ENCODE measurements at places on chromosomes 5 and 9.

DNA sequence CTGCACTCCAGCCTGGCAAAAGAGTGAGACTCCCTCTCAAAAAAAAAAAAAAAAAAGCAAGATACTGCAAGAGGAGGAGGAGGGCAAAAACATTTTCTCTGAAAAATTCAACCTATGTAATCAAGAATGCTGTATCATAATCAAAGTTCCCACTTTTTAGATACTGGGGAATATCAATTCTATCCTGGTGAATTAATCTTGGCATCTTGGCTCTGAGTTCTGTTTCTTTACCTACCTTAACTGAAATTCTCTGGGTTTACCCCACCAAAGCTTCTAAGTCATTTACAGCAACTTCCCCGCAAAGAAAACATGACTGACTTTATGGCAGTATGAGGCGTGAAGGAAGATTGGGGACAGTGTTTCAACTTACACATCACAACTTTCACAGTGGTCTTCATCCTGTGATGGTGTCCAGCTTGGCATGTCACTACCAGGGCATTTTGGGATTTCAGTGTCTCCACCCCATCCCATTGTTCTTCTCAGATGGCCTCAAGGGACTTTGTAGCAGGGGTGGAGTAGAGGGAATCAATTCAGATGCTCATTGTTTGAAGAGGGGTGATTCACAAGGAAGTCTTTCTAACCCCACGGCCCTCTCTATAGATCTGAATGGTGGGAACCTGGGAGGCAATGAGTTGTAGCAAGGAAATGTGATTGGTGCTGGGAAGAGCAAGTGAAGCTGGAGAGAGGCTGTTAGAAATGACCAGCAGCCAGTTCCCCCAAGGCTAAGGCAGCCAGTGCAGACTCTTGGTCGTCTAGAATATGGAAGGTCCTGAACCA lies 130.5 kb downstream of the SCAMP1 start:
- no peak for DNase-seq

DNA sequence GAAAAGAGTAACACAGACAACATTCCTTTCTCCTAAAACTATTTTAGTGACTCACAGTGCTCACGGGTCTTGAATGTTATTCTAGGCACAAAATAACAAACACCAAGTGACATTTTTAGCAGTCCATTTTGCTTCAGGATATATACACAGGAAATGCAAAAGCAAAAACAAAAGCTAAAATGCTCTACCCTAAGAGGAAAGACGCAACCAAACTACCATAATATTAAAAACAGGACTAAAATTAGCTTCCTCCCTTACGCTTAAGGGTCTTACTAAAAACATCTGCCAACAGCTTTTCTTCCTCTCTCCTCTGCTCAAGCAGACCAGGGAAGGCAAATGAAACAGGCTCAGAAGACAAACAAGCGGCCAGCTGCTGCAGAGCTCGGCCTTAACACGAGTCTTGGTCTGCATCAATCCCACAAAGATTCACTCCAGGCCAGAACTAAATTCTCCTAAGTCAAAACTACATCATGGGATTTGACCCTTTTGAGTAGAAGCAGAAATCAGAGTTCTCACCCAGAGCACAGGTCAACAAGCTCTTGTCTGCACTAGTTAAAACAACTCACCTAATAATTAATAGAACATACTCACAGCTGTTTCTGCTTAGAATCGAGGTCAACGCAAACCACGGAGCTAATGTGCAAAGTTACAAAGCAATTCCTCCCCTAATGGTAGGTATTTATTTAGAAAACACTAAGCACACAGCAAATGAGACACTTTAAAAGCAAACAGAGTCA lies 62.3 kb downstream of the RAPGEF1 start:
- no peak for DNase-seq

GRCh38 chr9:114725930-114726329 lies 43.9 kb upstream of the TEX48 start:
- no peak for DNase-seq

- DNase-seq, result no peak
These were observed 671.3 kb upstream of the KLF4 start for GRCh38 chr9:108160706-108161355.

DNA sequence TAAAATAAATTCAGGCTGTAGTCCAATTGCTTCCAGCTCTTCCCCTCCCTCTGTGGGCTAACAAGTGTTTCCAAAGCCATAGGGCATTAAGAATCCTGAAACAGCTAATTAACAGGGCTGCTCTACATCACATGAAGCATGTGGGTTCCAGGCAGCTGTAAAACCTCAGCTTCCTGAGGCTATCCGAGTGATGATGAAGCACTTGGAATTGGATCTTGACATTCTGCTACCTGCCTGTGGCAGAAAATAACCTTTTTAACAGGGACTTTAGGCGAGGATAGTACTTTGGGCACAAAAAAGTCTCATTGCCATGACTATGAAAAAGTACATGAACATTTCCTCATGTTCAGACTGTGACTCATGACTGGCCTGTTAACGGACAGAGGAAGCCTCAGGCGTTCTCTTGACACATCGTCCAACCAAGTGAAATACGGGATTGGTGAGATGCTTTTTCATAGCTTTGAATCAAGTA lies 107.2 kb downstream of the PDE4D start:
- no peak for DNase-seq

DNA sequence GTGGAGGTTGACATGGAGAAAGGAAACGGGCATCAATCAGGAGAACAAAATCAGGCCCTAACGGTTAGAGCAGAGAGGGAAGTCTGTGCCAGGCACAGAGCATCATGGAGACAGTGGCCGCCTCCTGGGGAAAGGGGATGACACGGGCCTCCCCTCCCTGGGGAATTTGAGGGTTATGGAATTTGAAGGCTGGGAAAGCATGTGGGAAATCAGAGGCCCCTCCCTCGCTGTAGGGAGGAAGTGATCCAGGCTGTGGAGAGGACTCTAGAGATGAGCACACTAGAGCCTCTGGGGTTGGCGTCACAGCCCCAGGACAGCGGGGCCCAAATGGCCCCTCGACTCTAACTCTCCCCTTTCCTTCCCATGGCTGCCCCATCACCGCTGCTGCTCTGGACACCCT lies 36.7 kb downstream of the PROP1 start:
- no peak for DNase-seq

DNA sequence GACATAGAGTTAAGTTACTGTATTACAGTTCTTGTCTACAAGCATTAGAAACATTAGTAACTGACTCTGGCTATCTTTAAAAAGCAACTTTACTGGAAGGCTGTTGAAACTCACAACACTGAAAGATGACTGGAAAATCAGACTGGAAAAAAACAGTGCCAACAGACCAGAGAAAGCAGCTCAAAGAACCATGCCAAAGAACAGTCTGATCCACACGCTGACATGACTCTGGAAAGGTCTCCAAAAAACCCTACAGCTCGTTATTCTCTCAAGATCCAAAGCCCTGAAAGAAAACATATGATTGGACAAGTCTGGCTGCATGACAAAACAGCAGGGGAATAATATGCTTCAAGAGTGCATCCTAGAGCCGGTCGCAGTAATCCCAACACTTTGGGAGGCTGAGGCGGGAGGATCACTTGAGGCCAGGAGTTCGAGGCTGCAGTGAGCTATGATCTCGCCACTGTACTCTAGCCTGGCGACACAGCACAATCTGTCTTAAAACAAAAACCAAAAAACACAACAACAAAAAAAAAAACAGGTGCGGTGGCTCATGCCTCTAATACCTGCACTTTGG lies 5.6 kb downstream of the GOLPH3 start:
- DNase-seq, result no peak

DNA sequence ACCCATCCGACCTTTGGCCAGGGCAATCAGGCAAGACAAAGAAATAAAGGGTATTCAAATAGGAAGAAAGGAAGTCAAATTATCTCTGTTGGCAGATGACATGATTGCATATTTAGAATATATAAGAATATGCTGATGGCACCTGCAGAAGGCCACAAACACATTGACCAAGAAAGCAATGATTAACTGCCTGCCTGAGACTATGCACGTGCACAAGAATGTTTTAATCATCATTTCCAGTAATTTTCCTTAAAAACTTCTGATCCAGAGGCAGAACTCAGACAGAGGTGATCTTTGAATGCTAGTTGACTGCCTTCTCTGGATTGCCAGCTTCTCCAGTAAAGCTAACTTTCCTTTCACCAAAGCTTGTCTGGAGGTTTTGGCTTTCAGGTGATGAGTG lies 260.2 kb downstream of the DTWD2 start:
- no peak for DNase-seq

GRCh38 chr5:142151436-142152383 lies 43.1 kb downstream of the NDFIP1 start:
- DNase-seq, result peak; percentile 51

DNA sequence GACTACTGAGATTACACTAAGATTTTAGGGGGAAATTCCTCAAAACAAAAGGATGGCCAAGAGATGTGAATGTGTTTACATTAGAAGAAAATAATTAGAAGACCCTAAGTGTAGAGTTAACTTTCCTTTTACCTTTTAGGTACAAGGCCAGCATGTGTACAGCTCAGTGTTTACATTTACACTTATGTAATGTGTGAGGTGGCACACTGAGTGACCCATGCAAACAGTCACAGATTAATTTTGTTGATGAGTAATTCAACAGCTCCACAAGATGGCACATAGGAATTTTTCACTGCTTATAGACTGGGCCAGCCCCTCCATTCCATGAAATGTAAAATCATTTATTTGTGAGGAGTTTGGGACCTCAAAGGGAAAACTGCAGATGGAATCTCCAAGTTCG lies 90.1 kb upstream of the SLC12A2 start:
- DNase-seq, result no peak
